ENCODE measurements at places on chromosomes 2 and 18.

- peak; percentile 24 for DNase-seq
Observed at GRCh38 chr2:72915907-72916742, 1.2 kb upstream of the EMX1 start.

- peak; percentile 73 for DNase-seq
Observed at GRCh38 chr18:73118121-73118816, 250.5 kb upstream of the NETO1 start.

GRCh38 chr2:70854411-70854810, 18.8 kb upstream of the CD207 start:
- no peak for DNase-seq

- no peak for DNase-seq
Observed at GRCh38 chr18:55240978-55241377, 281.7 kb upstream of the CCDC68 start.

GRCh38 chr2:138652378-138652777, 127.8 kb downstream of the NXPH2 start:
- no peak for DNase-seq

DNA sequence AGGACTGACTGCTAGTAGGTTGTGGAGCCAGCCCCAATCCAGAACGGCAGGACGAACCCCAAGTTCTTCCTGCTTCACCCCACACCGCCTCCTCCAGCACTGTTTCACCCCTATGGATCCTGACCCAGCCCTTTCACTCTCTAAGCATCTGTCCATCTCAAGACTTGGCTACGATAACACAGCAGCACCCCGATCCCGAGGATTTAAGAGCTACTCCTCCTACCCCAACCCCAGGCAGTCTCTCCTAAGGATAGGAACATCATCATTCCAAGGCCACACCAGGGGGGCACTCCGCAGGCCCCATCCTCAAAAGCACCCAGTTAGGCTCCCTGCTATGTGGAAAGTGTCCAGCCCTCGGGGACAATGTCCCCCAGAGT, 645 bp downstream of the KCTD18 start:
- DNase-seq, result peak; percentile 9

DNA sequence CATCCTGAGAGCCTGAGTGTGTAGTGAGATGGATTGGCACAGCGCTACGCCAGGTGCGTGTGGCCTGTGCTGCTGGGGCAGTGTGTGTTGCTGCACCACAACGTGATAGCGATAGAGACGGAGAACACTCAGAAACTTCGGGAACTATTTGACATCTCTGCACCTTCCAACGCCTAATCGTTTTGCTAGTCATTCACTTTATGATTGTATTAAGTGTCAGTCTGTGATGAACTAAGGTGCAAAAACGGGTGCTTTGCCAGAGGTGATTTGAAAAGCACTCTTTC, 26.0 kb upstream of the IGFBP2 start:
- no peak for DNase-seq

DNA sequence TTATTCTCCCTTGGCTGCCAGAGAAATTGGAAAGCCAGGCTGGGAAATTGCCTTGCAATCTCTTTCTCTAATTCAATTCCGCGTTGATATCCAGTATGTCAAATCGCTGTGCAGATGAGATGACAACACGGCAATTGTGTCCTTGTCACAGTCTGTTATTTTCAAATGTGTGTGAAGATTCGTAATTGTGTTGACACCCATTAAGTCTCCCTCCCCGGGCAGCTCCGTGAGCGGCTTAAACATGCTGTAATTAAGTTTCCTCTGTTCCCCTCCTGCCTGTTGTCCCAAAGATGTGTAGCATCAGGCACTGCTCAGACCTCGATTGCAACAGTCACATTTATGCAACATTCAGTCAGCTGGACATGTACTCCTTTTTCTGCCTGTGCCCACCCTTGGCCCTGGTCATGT, 209.5 kb downstream of the LPIN1 start:
- no peak for DNase-seq

GRCh38 chr2:49146401-49146800, 7.9 kb downstream of the FSHR start:
- no peak for DNase-seq

GRCh38 chr2:219430633-219431615, 3.7 kb upstream of the SPEG start:
- DNase-seq, result peak; percentile 60

GRCh38 chr2:216808805-216809425, 50.9 kb downstream of the TNP1 start:
- DNase-seq, result no peak

- DNase-seq, result peak; percentile 18
Observed at GRCh38 chr2:164903951-164904350, 51.4 kb downstream of the SLC38A11 start.

- DNase-seq, result no peak
Observed at GRCh38 chr2:100981011-100981410, 21.1 kb upstream of the RPL31 start.

GRCh38 chr2:98470851-98471255, 26.2 kb downstream of the INPP4A start:
- no peak for DNase-seq

DNA sequence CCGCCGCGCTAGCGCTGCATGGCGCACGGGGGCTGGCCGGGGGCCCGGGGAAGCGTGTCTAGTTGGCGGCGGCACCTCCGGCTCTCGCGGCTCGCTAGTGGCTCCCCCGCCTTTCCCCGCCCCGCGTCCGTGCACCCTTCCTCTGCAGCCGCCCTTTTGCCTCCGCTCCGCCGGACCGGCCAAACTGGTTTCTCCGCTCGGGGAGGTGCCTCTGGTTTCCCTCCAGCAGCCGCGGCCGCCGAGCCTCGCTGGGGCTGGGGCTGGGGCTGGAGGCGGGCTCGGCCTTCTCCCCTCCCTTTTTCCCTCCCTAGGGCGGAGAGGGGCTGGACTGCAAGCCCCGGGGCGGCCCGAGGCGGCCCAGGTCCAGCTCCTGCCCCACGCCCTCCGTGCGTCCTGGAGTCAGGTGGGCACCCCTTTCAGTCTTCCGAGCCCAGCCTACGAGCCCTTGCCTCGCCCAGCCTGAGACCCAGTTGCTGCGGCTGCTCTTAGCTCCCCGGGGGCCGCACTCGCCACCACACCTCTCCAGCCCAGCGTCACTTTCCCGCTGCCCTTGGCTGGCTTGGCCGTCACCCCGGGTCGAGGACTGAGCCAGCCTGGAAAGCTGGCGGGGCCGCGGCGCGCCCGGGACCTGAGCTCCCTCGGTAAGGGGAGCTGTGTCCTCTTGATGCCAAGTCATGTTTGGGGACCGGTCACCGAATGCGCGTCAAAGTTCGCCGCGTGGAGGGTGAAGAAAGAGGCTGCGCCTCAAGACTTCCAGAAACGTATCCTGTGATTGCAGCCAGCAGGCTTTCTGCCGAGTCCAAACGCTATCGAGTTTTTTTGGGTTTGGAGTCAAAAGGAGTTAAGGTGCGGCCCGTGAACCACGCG, at the start of gene ATP8B1:
TSS of gene ATP8B1 (minus strand) at position 213 of the 867 bp plus-strand sequence. CDS start 71,508 bp downstream, outside the sequence.
- DNase-seq, result peak; percentile 54

DNA sequence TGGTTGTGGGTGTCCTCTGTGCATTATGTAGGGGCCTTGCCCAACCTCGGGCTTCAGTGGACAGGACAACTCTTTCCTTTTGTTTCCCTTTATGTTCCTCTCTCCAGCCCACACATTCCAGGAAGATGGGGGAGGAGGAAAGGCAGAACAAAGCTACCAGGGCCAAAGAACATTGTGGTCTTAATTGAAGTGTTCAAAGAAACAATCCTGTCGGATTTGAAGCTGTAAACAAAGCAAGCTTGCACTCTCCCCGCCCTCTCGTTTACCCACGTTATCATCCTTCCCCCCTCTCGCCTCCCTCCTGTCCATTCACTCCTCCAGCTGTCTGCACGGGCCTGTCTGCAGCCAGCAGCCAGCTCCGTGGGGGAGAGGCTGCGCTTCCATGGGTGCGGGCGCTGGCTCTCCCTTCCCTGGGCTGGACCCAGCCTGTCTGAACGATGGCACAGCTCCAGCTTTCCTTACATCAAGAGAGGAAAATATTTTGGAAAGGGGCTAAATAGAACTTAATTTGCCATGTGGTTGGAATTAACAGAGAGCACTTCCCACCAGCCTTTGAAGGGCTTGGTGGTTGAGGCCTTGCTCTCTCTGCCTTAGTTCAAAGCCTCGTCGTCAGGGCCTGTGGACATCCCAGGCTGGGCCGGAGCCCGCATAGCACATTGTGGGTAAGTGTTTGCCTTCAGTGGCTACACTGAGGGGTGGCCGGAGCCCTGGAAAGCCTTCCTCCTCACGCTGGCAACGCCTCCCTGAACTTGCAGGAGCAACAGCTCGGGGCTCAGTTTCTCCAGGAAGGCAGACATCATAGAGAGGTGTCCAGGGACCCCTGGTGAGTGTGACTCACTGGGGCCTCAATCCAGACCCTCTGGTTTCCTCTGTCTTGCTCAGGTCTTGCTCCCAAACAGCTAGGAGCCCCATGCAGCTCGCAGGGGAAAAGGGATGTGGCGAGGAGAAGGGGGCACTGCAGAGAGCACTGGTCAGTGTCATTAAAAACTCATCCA, 60.6 kb upstream of the HS6ST1 start:
- DNase-seq, result peak; percentile 56

DNA sequence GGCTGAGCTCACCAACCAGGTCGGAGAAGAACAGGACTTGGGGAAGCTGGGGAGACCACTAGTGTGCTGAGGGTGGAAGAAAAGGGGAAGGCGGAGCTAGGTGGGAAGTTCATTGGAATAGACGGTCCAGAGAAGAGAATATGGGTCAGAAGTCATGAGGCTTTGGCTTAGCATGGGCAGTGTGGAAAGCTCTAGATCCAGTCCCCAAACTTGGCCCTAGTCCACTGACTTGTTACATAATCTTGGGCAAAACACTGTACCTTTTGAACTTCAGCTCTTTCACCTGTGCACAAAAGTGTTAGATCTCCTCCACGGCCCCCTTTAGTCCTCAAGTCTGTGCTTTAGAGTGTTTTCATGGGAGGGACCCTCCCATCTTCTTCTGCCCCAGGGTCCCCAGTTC, 10.7 kb downstream of the GCKR start:
- DNase-seq, result no peak

Data from MCF 10A (cell line).